CD4-positive, alpha-beta T cell treated with Interferon gamma for 1 hour (primary cell): ENCODE measurements at places on chromosomes 7 and 10.

DNA sequence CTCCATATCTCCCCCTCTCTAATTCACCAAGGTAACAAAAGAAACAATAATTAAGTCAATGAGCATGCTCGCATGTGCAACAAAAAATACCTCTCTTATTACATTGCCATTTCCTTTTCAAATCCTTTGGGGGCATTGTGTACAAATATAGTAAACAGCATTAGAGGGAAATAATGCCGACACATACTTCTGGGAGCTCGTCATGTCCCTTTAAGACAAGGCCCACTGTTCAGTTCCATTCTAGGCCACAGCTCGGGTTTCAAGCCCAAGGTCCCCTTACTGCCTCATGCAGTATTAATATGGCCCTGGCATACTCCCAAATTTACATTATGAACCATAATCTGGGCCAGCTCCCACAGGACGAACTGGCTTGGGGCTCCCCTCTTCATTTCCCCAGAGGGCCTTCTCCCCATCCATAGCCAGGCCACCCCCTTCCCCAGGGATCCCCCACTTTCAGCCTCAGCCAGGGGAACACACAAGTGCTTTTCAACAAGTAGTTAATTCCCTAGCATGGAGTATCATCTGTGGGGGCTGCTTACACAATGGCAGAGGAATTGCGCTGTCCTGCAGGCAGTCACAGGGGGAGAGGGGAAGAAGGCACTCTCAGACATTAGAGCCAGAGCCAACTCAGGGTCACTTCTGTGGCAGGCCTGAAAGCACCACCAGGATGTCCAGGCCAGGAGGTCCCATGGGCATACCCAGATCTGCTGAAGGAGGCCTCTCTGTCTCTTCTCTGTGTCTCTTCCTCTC is 110.6 kb downstream of the KCNMA1 start:
- DNase-seq = no peak

DNA sequence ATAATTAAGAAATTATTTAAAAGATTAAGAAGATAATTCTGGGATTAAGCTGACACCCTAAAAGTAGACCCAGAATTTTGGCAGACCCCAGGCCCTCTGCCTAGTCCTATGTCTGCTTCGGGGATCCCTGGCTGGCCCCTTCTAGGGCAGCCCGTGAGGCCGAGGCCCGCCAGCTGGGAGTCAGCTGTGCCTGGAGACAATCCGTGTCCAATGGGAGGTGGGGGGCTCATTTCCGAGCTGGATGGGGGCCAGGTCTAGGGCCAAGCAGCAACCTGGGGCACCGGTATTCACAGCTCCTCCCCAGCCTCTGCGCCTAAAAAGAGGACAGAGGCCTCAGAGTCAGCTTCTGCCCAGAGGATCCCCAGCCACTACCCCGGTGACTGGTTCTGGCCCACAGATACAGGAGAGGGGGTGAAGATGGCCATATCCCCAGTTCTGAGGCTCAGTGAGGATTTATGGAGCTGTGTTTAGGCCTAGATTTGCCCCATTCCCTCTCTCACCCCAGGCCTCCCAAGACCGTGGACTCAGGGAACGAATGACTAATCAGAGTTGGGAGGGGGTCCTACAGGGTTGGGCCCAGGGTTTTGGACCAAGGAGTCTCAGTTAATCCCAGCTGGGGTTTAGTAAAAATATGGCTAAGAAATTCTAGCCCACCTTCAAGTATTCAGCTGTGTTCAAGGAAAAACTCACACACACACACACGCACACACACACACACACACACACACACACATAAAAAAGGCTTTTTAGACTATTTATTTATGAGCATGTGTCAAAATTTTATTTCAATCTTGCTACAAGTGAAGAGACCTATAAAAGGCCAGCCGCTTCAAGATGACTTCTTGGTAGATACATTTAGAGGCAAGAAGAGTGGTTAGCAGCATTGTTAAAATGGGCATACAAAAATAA is 37.4 kb upstream of the LBX1 start:
- DNase-seq = no peak

DNA sequence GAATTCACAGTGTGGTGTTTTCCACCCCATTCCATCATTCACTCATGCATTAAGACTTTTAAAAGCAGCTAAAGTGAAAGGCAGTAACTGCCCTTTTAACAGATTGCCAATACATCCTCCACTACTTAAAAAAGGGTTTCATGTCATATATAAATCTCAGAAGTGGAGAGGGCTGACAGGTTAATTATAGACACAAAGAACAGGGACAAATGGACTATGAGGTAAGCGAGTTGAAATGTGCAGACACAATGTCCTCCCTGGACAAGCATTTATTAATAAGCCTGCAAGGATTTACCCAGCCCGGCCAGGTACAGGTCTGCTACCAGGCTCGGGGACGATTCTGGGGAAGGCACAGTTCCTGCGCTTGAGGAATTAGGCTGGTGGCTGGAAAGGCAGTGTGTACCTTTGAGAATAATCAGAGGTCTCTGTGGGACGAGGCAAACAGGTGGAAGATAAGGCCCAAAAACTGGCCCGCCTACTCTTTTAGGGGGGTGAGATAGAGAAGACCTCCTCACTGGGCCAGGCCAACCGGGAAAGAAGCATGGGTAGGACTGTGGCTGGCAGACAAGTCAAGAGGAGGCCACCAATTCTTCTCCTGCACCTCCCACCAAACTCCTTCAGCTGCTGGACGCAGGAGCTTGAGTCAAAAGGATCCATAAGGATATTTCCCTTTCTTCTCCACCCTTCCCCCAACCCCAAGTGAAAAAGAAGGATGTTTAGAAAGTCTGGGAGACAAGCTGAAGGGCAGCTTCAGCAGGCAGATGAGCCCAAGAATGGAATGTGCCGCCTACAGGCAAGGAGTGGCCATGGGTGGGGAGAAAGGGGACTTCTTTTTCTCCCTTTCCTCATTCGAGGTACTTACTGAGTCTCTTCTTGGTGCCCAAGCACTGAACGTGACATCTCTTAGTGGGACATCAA is 1.5 kb downstream of the PDLIM1 start:
- DNase-seq = no peak

DNA sequence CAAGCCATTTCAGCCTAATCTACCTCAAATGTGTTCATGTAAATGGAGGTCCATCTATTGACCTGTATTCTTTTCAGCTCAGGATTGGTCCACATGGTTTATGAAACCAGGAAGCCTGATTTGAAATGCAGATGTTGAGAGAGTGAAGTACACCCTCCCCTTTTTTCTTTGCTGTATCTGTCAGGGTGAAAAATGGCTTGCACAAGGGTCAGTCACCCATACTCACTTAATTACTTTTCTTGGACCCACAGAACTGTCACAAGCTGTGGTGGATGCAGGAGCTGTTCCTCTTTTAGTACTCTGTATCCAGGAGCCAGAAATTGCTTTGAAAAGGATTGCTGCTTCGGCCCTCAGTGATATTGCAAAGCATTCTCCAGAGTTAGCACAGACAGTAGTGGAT is 41.2 kb downstream of the SPAG6 start:
- DNase-seq = no peak

- DNase-seq = no peak
Observed at GRCh38 chr7:109641445-109641844, 1071.8 kb downstream of the DNAJB9 start.

DNA sequence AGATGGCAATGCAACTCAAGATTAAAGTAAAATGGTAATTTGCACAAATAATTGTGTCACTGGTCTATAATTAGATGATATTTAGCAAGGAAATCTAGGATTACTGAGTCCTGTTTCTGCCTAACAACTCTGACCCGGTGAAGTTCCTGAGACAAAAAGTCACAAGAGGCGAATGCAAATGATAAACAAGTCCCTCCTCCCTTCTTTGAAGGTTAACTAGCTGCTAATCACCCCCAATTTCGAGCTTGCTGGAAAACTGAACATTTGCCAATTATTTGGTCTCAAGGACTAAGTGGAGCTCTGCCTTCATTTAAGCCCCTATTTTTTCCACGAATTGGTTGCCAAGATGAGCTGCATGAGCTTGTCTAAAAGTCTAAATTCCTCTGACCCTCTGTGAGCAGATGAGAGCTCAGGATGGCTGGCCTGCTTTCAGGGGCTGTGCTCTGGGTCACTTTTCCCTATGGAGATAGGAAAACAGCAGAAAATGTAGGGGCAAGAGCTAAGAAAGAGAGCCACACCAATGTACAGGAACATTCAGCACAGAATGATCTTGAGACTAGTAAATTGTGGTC is 127.3 kb downstream of the MBL2 start:
- no peak for DNase-seq

DNA sequence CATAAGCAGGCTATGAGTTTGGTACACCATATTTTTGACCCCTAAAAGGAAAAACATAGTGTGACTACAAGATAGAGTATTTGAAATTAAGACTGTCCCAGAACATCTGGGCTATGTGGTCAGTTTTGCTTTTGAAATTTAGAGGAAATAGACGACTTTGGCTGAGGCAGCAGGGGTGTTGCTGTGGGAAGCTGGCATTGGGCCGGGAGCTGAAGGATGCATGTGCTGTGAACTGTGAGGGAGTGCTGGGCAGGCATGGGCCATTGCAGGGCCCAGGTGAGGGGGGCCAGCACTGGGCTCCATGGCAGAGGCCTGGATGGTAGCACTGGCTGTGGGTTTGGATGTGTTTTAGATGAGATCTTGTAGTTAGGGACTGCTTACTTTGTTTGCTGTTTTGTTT is 168.3 kb downstream of the BMPER start:
- no peak for DNase-seq

DNA sequence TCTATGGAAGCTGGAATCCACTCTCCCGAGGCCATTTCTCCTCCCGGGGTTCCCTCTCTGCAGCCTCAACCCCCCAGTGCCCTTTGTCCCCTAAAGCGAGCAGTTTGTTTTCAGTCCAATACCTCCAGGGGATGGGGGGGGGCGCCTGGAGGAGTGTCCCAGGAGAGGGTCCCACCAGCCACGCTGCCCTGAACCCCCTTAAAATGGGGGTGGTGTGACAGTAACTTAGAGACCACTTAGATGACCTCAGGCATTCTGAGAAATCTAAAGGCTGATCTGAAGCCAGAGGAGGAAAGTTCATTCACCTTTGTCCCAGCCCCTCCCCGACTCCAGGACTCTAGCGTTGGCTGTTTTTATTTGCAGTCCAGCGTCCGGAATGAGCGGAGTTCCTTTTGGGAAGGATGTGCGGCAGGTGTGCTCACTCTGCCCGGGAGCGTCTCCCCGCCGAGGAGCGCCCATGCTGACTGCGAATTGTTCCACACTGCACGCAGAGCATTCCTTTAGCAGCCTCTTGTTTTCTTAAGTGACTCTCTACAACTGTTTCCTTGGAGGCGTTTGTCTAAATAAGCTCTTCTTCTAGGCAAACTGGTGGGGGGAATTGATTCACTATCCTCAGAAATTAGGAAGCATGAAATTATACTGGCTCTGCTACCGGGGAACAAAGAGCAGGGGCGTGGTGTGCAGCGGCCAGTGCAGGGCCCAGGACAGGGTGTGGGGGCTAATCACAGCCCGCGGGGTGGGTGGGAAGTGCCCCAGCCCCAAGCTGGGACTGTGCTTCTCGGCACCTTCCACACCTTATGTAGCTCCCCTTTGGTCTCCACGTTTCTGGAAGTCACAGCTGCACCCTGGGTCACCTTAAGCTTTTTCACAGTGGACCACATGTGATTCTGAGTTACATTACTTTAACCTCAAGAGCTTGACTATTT is 46.3 kb downstream of the SYPL1 start:
- DNase-seq = no peak

DNA sequence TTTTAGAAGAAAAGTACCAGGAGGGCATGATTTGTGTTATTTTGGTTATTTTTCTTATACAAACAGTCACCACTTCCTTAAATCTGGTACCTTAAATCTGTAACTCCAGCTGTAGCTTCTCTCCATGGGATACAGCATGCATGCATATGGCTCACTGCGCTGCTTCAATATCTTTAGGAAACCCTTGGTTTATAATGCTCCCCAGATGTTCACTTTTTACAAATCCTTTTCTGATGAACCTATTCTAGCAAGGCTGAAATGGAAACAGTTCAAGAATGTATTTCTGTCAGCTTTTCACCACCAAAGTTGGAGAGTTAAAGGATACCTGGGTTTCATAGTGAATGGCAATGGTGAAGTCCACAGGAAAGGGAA is 50.9 kb downstream of the LAMB4 start:
- DNase-seq = no peak

DNA sequence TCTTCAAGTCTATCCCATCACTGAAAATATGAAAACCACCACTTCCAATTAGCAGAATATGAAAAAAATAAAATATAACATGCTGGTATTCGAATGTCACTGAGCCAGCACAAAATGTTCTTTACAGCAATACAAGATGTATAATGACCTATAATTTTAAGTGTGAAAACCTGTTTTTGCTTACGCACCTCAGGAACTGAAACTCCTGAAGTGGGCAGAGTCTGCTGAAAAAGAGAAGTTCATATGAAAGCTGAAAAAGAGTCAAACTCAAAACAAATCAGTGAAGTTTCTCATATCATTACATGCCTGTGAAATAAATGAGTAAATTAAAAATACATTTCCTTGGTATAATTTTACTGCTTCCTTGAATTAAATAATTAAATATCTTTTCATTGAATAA is 272.5 kb downstream of the DGKB start:
- DNase-seq = no peak

GRCh38 chr7:138223402-138223879 is 147.2 kb downstream of the AKR1D1 start:
- no peak for DNase-seq

DNA sequence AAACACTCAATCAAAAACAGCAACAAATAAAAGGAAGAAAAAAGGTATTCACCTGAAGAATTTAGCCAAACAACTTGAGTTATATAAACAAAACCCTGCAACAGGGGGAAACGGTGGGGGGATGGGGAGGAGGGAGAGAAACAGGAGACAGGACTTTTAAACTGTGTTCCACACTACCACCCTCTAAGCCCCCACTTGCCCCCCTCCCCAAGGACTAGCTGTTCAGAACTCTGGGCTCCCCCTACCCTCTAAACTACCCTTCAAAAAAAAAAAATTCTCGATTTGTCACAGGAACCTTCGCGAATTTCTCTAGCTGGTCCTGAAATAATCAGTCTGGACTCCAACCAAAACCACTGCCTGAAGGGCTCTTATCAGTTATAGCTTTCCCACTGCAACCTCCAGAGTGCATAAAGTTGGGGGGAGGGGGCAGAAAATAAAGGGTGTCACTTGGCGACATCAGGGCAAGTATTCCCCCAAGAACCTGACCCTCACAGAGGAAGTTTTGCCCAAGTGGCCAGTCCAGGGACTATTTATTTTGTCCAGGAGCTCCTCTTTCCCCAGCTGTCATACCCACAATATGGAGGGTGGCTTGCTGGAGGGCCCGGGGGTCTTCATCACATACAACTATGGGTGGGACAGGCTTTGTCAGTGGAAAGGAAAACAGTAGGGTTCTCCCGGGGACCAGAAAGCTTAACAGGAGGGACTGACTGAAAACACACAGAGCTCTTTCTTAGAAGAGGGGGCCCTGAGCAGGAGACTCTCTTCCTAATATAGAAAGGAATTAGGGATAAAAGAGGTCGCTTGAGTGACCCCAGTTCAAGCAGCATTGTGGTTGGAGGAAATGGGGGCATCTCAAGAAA is 1.3 kb downstream of the UBE2H start:
- peak; percentile 2 for DNase-seq
